Stimulated activated CD8-positive, alpha-beta memory T cell treated with anti-CD3 and anti-CD28 coated beads, Interleukin-4, amount 100 ng/mL, for 1 hour (primary cell): ENCODE measurements at places on chromosomes 1 and 21.

DNA sequence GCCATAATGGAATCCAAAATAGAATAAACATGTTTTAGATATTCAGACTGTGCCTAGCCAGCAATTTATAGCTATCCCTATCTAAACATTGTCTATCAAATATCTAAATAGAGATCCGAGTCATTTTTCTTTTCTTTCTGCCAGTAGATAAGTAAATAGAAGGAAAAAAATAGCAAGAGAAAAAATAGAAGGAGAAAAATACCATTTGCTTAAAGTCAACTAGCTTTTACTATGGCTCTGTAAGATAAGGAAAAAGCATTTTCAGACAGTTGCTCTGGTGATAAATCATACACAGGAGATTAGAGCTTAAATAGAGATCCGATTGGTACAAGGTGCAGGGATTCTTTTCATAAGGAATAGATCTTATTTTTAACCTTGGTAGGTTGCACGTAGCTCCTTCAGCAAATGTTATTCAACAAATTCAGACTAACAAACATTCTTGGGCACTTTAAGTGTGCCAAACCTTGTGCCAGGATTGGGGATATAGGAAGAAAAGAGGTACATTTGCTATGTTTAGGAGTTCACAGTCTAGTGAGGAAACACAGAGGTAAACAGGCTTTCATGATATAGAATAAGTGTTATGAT, 70.1 kb upstream of the CCDC190 start:
- DNase-seq = no peak

- DNase-seq = no peak
Measured at GRCh38 chr1:223062177-223062576, 80.9 kb downstream of the TLR5 start.

GRCh38 chr1:3914911-3915310, 14.8 kb upstream of the C1orf174 start:
- no peak for DNase-seq

DNA sequence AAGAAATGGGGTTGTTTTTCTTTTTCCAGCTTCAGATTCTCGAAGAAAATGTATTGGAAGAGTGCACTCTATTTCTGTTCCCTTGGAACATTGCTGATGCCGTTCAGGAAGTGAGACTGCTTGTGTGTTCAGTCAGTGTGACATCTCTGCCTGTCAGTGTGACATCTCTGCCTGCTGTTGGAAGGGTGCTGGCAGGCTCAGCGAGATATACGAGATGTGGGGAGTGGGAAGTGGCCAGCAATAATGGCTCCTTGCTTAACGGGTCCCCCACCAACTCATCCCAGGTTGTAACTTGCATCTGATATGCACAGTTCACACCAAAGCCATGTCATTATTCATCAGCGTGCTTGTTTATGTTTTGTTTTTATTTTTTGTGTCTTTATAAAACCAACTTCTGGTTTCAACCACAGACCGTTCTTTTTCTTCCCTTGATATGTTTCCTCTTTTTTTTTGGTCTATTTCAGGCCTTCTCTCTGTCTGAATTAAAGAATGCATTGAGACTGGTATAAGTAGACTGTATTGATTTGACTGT, 145.4 kb downstream of the GALNT2 start:
- no peak for DNase-seq

DNA sequence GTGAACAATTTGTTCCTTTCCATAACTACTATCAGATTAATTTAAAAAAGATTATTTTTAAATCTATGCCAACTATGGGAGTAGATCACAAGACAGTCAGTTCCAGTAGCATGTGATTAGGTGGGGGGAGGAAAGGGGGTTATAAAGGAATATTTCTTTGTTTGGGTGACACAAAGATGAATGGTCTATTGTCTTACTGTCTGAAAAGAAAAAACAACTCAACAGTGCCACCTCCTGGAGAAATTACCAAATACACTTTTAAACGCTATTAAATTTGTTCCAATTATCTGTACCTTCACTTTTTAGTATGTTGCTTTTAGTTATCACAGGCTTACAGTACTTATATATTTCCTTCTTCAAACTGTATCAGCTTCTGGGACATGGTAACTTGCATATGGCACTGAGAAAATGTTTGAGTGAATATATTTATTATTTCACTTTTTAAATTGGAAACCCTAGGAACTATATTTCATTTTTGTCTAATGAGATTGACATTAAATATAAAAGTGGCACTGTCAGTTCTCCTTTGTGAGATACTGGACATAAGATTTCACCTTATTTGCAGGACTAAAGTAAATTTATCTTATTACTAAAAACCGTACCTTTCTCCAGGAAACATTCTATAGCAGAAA, 1.7 kb upstream of the SORT1 start:
- no peak for DNase-seq

DNA sequence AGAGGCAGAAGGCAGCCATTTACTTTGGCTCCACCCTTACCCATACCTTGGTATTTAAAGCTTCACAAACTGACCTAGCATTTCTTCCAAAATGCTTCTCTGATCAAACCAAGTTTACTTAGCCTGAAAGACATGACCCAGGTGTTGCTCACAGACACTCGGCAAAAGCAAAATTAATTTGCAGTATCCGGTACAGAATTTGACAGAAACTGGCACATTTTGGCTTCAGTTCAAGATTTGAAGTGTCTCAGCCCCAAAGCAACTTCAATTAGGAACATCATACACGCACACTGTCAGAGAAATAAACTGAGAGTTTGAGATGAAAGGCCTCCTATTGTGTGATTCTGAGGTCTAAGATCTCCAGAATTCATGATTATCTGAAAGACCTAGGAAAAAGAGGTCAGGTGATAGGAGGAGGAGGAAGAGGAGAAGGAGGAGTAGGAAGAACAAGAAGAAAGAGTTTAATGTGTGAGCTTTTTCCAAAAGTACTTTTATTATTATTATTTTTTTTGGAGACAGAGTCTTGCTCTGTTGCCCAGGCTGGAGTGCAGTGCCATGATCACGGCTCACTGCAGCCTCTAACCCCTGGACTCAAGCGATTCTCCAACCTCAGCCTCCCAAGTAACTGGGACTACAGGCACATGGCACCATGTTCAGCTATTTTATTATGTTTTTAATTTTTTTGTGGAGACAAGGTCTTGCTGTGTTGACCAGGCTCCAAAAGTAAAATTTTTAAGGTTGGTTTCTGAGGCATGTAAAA, 143.6 kb downstream of the SLC45A1 start:
- no peak for DNase-seq

DNA sequence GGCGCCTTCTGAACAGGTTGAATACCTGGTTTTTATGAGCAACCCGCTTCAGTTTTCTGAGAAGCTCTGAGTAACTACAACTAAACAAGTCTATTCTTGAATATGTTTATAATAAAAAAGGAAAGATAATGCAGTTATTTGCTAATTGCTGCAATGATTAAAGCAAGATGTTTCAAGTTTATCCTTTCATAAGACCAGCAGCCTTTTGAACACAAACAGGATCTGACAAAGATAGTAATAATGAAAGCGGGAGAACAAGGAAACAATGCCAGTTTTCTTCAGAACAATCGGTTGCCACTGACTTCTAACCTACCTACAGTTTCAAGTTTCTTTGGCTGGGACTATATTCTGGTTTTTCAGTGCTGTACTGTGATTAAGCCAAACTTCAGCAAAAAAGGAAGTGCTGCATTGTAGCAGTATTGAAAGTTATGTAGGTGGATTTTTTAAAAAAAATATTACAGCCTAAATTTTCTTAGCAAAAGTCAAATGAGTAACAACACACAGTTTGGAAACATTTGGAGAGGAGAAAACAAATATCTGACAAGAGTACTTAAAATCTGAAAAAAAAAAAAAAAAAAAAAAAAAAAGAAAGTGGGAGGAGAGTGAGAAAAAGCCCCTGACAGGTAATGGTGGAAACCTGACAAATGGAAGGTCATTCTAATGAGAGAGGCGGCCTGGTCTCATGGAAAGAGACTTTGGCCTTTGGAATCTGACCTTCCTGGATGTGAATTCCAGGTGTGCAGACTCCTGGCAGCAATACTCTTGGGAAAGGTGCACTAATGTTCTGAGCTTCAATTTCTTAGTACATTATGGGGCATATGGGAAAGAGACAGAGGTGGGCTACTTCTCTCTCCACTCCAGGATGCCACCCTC, 11.4 kb downstream of the KCNJ15 start:
- DNase-seq = no peak

GRCh38 chr1:184892116-184892515, 82.2 kb downstream of the NIBAN1 start:
- no peak for DNase-seq

DNA sequence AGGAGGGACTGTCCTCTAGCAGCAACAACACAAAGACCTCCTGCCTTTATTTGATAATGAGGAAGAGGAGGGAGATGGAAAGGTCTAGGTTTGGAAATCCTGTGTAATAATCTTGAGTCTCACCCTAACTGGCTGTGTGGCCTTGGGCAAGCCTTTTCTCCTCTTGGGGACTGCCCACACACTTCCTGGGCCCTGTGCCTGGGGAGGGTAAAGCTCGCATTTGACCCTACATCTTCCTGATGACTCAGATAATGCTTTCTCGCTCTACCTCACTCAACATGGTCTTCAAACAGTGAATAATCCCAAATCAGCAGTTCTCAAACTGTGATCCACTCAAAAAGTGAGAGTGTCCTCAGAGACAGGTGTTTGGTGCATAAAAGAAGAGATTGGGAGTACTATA, 81.2 kb downstream of the VWA5B1 start:
- no peak for DNase-seq

DNA sequence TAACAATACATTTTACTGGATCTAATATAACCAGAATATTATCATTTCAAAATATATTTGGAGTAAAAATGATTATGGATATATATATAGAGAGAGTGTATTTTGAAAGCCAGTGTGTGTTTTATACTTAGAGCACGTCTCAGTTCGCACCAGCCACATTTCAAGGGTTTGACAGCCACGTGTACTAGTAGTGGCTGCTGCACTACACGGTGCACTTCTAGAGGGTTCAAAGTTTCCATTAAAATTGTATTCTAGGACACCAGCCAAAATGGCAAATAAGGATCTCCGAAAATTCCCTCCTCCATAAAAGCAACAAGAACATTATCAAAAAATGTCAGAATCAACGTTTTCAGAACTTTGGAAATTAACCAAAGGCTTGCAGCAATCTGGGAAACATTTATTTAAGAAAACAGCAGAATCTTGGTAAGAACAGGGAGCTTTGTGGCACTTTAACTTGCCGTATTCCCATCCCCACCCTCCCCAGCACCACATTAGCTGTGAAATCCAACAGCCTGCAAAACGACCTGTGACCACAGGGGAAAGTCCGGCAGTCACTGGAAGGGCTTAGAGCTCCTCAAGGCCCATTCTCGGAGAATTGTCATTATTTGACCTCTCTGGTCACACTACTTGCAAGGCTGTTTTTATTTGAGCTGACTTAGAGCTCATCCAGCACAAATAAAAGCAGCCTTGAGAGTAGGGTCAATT, 33.5 kb upstream of the MRPS6 start:
- DNase-seq = no peak

- DNase-seq = no peak
Measured at GRCh38 chr1:156959414-156959813, 39.0 kb downstream of the LRRC71 start.

GRCh38 chr21:18550361-18550760, 146.8 kb upstream of the TMPRSS15 start:
- no peak for DNase-seq

- DNase-seq = no peak
Measured at GRCh38 chr1:222443566-222443965, 104.3 kb downstream of the HHIPL2 start.

- no peak for DNase-seq
Measured at GRCh38 chr1:58206749-58207148, 339.8 kb downstream of the OMA1 start.

DNA sequence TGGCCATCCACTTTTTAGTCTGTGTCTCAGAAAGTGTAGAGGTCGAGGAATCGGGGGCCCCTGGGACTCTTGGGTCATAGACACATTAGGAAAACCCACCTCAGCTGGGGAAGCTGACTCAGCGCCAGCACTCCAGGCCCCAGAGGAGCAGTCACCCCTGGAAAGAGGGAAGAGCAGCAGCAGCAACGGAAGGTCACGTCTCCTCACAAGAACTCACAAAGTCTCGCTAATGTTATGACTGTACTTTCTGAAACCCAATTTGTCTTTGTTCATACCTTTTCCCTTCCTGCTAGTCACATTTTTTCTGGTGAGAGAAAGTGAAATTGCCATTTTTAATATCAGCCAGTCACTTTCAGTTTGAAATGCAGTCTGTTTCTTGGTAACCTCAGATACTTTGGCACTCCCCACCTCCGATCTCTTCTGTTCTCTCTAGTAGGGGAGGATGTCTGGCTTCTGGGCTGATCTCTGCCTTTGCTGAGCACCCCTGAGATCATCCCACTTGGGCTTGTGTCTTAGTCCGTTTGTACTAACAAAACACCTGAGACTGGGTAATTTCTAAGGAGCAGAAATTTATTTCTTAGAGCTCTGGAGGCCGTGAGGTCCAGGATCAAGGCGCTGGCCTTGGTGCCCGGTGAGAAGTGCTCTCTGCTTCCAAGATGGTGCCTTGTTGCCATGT, 6.0 kb upstream of the NLRP3 start:
- DNase-seq = no peak

DNA sequence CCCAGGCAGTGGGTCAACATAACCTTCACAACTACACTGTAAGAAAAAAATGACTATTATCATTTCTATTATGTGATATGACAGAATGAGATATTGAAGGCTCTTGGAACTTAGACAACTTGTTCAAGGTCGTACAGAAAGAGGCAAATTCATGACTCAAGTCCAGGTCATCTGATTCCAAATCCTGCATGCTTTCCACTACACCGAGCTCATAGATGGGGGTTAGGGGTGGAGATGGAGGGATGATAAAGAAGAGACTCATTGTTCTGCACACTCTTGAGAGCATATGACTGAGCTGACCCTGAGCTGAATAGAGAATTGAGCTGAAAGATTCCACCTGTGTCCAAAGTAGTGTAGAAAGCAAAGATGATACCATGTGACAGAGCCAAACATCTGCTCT, 2.8 kb downstream of the FCRL6 start:
- no peak for DNase-seq
